ENCODE measurements at places on chromosomes 11 and 22.

DNA sequence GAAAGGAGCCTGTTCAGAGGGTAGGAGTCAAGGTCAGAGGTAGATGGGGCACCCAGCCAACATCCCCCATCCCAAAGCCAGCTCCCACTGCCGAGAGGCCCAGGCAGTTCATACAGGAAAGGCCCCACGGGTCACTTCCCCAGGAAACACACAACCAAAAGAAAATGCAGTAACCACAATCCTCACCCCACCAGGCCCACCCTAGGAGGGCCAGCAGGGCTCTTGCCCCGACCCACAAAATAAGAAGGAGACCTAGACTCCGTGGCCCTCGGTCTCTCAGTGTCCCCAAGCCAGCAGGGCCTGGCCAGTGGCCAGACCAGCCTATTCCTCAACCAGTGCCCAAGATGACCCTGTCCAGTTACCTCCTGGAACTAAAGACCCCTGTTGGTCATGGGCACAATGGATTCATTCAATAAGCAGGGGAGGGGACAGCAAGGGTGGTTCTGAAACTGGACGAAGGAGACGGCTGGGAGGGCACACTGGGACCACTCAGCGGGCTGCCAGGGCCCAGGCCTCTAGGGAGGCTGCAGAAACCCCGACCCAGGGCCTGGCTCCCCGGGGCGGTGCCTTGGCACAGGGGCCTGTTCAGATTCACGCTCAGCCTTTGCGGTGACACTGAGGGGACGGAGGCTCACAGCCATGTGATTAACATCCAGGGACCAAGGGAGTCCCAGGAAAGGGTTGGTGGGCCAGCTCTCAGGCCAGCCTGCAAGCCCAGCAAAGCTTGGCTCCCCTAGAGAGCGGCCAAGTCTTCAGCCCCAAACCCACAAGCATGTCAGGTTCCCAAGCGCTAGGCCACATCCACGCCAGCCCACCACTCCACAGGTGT lies 5.5 kb downstream of the RAB3IL1 start:
- no peak for DNase-seq

GRCh38 chr11:122440811-122441665 lies 214.5 kb upstream of the UBASH3B start:
- DNase-seq: no peak

GRCh38 chr11:133968300-133968699 lies 11.5 kb upstream of the IGSF9B start:
- DNase-seq: no peak

DNA sequence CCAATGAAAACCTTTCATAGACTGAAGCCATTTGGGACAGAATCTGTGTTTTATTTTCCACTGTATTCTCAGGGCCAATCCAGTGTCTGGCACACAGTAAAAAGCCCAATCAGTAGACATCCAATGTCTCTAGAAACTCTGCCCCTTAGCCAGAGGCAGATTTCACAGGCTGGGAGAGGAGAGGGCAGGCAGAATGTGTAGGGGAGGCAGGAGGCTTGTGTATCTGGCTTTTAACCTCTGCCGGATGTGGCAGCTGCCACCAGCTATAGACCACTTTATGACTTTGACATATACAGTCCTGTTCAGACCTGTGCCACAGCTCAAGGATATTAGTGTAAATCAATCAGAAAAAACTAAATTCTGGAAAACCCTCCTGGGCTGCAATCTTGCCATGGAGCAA lies 4.4 kb downstream of the EXPH5 start:
- no peak for DNase-seq

DNA sequence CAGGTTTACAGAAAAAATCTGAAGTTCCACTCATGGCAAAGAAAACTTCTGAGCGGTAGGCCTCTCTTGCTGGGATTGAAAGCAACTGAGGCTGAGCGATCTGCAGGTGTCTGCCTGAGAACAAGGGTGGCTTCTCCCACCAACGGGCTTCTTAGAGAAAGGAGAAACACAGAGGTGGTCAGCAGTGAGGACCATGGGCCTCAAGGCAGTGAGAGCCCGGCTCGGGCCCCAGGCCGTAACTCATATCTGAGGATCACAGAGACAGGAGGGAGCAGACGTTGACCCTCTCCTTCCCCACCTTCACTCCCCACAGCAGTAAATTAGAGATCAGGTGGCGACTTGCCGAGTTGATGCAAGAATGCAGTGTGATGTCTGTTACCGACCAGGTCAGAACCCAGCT lies 50.9 kb upstream of the RTL6 start:
- DNase-seq: no peak

DNA sequence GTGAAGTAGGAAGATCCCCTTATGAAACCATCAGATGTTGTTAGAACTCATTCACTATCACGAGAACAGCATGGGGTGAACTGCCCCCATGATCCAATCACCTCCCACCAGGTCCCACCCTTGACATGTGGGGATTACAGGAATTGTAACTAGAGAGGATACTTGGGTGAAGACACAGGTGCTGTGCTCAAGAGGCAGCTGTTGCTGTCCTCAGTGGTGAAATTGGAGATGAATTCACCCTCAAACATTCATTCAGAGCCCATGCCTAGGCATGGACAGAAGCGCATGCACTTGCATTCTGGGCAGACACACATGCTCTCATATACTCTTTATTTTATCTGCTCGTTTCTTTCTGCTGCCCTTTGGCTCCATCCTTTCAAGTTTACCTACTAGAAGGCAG lies 385.0 kb downstream of the INSC start:
- no peak for DNase-seq

- no peak for DNase-seq
Measured at GRCh38 chr11:122306831-122307391, 190.9 kb upstream of the BLID start.

GRCh38 chr11:109308551-109308950 lies 113.4 kb upstream of the C11orf87 start:
- no peak for DNase-seq

DNA sequence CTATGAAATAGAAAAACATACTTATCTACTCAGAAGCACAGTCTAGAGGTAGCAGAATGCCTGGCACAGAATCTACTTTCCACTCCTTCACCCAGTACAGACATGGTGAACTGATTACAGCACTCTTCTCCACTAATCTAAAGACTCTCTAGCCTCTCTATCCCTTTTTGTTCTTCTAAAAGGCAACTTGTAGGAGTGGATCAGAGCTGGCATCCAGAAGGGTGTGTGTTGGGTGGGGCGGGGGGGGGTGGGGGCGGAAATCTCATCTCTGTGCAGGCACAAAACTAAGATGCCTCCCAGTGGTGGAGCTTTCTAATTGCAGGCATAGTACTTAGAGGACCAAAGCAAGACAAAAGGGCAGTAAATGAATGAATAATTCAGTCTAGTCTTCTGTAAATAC lies 11.5 kb upstream of the EMID1 start:
- no peak for DNase-seq

DNA sequence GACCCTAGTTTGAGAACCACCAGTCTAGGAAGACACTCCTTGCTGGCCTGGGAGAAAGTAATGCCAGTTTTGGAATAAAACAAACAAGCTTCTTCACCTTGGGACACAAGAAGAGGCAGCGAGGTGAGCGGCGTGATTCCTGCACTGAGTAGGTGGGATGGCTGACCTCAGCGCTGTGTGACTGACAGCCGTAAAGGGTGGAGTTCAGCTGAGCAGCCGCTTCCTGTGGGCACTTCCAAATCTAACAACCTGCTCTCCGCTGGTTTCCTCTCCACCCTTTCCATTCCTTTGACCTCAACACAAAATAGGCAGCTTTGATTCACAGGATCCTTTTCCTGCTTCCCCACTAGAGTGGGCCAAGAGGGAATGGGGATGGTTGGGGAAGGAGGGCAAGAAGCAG lies 45.8 kb downstream of the PC start:
- no peak for DNase-seq

- no peak for DNase-seq
Measured at GRCh38 chr11:61082062-61082870, 20.0 kb upstream of the CD5 start.

DNA sequence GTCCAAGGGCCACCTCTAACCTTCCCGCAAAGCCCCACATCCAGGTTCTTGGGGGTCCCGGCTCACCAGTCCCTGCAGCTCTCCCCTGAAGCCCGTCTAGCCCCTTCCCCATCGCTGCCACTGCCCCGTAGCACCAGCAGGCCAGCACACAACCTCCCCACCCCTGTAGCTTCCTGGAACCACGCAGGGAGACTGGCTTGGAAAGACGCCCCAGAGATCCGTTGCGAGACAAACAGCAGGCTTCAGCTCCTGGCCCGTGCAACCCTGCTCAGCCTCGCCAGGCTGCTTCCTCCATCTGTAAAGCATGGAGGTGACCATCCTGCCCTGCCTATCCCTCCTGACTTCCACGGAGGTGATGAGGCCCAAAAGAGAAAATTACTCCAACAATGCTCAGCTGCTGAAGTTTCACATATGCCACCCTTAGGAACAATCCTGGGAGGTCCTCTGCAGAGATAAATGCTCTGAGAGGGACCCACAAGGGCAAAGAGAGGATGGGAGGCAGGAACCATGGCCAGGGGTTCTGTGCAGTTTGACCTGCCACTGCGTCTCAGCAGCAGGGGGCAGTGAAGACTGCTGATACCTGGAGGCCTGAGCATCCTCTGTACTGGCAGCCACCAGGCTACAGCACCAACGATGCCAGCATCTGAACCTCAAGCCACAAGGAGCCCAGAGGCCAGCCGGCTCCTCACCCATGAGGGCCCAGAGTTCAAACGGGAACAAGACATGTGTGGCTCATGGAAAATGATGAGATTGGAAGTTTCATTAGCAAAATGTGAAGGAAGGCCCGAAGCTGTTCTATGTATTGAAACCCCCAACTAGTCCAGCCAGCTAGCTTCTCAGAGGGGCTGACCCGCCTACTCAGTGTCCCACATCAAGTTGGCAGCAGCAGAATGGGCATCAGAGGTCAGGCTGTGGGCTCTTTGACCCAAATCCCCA lies 16.1 kb downstream of the DGCR2 start:
- no peak for DNase-seq

DNA sequence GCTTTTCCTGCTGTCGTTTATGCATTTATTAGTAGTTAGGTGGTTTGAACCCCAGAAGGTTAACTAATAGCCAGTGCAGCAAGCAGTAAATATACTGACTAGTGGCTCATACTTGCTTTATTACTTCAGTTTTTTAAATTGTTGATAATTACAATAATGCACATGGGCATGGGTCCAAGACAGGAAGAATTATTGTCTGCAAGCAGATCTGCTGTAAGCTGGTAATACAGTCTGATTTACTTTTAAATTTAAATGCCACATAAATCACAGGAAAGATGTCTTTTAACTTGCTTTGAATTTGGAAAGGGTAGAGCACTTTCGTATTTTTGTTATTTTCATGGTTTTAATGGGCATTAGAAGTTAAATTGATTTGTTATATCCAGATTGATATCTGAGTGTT lies 27.1 kb downstream of the APLP2 start:
- DNase-seq: peak; percentile 72

GRCh38 chr11:126307706-126308105 lies 3.8 kb downstream of the DCPS start:
- DNase-seq: no peak

GRCh38 chr22:21694795-21695429 lies 29.1 kb downstream of the PPIL2 start:
- DNase-seq: no peak

DNA sequence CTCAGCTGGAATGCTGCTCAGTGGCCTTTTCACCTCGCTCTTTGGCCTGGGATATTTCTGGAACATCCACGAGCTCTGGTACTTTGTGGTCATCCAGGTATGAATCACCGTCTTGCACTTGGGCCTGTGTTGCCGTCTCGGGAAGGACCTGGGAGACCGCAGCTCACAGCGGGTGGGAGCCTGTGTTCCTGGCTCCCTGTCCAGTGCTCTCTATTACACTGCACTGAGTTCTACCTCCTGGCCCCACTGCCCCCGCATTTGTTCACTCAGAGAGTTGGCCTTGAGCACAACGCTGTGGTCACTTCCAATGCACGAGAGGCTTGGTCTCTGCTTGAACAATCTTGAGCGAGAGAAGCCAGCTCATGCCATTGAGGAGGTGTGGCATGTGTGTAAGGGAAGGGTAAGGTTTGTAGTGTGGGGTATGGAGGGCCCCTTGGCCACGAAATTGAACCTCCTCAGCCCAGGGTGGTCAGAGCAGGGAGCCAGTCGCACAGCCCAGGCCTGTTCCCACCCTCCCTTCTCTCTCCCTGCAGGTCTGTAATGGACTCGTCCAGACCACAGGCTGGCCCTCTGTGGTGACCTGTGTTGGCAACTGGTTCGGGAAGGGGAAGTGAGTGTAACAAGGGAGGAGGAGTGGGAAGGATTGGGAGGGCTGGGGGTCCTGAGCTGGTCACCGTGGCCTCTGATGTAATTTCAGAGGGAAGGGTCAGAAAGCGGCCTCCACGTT lies 16.2 kb downstream of the SLC37A2 start:
- no peak for DNase-seq

DNA sequence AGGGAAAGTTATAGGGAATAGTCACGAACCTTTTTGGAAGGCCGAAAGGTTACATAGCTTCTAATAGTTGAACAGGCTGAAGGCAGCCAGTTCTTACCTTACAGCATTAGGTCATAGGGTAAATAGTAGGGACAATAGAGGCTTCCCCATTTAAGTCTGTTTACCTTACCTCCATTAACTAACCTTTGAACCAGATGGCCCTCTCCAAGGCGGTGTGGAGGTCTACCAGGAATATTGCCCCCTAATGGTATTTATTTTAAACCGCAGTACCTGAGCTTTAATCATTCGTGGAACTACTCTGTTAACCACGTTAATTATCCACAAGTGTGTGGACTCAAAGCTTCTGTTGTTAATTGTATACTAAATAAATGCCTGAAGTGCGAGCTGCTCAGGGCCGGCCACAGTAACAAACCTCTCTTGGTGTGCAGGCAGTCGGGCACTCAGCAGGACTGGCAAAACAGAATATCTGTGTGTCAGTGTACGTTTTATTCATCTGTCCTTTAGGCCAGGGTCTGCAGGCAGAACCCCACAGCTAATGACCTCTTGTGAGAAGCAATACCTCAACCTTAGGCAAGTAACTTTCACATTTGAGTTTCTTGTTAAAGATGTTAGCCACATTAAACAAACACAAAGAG lies 81.7 kb downstream of the PRCP start:
- DNase-seq: no peak

DNA sequence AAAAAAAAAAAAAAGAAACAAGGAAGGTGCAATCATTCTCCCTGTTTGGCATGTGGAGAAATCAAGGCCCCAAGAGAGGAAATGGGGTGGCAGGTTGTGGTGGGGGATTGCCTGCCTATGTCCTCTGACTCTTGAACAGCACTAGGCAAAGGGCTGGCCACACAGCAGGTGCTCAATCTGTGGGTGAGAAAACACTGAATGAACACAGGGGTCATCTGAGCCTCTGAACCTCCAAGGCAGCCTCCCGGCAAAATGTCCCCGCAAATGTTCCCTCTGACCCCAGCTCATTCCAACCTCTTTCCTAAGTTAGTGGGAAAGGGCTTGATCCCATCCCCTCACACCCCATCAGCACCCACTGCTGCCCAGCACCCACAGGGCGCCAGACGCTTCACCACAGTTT lies 4.6 kb downstream of the PLA2G6 start:
- no peak for DNase-seq

- no peak for DNase-seq
Measured at GRCh38 chr11:71118671-71119250, 133.6 kb downstream of the SHANK2 start.

DNA sequence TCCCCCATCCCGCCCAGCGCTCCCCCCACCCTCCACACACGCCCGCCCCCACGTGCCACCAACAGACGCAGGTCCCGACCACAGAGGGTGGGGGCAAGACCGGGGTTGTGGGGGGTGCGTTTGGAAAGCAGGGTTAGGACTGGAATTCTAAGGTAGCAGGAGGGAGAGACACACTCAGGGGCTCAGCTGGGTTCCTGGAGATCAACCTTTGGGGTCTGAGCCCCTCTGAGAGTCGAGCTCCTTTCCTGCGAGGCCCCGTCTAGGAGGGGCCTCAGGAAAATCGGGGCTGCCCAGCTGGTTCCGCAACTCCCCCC lies 429 bp downstream of the PGGHG start:
- DNase-seq: no peak
